GM12865 (cell line): ENCODE measurements at places on chromosomes 7 and 10.

DNA sequence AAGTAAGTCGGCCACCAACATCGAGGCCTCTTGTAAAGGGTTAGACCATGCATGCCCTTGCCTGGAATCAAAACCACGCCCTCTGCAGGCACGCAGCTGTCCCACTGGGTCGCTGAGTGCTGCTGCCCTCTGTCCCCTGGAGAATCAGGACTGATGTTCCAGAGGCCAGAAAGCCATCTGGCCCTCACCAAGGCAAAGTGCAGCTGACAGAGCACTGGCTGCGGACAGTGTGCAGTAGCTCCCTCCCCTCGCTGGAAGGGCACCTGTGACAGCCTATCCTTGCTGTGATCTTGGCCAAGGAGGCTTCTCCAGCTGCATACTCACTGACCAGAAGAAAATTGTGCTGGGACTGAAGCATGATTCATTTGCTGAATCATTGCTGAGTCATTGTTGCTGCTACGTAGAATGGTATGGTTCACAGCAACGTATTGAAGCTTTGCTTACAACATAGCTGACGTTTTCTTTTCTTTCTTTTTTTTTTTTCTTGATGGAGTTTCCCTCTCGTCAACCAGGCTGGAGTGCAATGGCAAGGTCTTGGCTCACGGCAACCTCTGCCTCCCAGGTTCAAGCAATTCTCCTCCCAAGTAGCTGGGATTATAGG lies 30.4 kb downstream of the DDC start:
- DNase-seq, result no peak

DNA sequence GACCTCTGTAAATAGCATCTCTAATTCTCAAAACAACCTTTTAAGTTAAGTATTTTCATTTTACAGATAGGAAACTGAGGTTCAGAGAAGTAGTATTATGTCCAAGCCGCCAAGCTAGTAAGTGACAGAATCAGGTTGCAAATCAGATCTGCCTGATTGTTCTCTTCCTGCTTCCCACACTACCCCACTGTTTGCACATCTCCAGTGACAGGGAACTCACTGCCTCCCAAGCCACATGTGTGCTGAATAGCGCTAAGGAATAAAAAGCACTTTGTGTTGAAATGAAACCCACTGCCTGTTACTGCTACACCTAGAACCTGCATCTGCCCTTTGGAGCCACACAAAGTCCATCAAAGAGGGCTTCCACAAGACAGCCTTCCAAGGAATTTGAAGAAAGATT lies 45.1 kb upstream of the WDR11 start:
- no peak for DNase-seq

GRCh38 chr10:112360308-112361270 lies 13.3 kb upstream of the ACSL5 start:
- DNase-seq, result no peak

DNA sequence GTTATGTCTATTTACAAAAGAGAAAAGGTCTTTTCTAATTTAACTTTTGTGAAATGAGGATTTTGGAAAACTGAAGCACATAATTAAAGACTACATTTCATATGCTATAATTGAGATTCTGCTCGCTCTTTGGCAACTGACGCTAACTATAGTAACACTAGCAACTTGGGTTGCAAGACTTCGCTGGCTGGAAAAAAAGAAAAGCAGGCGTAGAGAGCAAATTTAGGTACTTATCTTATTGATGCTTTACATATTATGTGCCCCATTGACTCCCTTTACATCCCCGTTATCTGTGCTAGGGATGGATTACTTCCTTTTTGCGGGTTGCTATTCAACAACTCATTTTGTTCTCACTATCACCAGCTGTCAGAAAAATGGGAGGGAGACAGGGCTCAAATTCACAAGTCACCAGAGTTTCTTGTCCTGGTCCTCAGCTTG lies 10.5 kb downstream of the SEMA3C start:
- DNase-seq, result no peak

GRCh38 chr7:130838738-130839137 lies 104.7 kb upstream of the KLF14 start:
- DNase-seq, result peak; percentile 67

DNA sequence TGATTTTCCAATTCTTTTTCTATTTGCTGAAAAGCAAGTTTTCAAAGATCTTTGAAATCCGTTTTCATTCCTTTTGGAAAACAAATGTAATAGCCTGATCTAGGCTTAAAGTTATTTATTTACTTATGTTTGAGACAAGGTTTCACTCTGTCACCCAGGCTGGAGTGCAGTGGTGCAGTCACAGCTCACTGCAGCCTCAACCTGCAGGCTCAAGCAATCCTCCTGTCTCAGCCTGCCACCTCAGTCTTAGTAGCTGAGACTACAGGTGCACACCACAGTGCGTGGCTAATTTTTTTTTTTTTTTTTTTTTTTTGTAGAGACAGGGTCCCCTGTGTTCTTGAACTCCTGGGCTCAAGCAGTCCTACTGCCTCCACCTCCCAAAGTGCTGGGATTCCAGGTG lies 4.6 kb downstream of the ST7 start:
- peak; percentile 66 for DNase-seq

DNA sequence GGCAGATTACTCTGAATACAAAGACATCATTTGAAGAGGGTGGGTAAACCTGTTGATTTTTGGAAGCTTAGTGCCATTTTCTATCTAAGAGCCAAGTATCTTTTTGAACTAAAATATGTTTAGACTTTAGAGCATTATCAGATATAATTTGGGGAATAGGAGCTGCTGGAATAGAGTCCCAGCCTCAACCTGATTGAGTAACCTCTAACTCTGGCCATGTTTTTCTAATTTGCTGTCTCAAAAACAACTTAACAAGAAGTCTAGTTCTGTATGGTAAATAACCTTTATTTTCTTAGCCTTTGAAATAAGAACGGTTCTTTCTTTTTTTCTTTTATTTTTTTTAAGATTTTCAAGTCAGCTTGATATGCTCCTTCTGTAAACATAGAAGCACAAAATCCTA lies 224.5 kb downstream of the DYNC1I1 start:
- no peak for DNase-seq

- no peak for DNase-seq
Observed at GRCh38 chr7:148402159-148402558, 188.4 kb upstream of the C7orf33 start.

- DNase-seq, result no peak
Observed at GRCh38 chr10:74652664-74653063, 173.7 kb upstream of the KAT6B start.

DNA sequence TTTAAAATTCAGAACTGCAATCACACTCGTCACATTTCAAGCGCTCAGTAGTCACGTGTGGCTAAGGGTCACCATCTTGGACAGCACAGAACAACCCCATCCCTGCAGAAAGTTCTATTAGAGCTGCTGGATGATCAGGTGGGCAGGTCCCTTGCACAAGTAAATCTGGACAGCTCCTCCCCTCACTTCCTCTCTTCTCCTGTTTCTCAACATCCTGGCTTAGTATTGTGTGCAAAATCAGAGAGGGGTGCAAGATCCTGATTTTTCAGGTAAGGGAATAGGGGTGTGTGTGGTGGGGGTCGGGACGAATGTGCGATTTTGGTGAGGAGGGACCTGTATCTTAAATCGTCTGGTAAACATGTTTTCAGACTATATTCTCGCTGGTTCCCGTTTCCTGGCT lies at the start of gene GIMAP4:
TSS of gene GIMAP4 (plus strand) at position 222 of the 400 bp plus-strand sequence. CDS start 2,512 bp downstream, outside the sequence.
- DNase-seq, result peak; percentile 39

- no peak for DNase-seq
Observed at GRCh38 chr10:19169041-19169440, 120.4 kb downstream of the MALRD1 start.

- no peak for DNase-seq
Observed at GRCh38 chr10:98172073-98172472, 37.6 kb downstream of the R3HCC1L start.

DNA sequence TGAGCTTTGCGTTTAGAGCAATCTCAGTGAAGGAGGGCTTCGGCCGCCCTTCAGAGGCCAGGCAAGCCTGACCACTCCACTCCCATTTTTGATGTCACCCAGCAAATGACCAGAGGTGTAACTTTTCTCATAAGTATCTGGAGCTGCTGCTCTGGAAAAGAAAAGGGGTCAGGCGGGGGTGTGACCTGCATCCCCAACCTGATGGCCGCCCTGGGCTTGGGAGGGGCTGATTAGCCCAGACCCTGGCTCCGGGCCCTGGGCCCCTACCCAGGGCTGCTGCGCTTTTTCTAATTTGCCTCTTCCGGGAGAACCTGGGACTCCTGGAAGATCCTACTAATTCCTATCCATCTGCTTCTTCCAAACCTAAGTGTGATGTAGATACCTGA lies 9.6 kb upstream of the EBF3 start:
- DNase-seq, result no peak

DNA sequence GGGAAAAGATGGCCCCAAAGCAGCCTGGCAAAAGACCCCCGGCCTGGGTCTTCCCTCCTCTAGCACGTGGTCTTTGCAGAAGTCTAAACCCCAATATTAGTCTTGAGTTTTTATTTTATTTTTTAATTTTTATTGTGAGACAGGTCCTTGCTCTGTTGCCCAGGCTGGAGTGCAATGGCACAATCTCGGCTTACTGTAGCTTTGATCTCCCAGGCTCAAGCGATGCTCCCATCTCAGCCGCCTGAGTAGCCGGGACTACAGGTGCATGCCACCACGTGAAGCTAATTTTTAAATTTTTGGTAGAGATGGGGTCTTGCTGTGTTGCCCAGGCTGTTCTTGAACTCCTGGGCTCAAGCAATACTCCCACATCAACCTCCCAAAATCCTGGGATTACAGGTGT lies 40.3 kb upstream of the MXI1 start:
- no peak for DNase-seq

DNA sequence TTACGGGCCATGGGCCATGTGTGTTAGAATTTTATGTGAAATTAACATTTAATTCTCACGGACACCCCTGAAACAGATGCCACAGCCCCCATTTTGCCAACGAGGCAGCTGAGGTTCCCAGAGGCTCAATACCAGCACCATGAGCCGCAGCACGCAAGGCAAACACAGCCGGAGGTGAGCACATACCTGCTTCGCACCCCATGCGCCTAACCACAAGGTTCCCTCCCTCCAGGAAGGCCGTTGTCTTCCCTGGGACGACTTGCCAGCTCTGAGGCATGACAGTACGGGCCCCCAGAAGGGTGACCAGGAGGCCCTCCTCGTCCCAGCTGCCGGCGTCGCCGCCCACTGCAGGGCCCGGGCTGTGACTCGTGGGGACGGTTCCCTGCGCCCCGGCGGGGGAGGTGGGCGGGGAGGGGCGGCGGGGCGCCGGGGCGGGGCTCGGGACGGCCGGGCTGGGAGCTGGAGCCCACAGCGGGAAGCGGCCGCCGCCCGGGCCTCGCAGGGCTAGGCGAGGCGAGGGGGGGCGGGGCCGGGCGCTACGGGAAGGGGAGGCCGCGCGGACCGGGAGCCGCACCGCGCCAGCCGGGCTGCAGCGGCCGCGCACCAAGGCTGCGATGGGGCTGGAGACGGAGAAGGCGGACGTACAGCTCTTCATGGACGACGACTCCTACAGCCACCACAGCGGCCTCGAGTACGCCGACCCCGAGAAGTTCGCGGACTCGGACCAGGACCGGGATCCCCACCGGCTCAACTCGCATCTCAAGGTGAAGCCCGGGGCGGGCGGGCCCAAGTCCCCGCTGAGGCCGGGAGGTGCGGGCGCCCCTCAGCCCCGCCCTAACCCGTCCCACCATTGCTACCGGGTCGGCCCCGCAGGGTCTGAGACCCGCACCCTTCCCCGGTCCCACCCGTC lies at the start of gene CAV2:
TSS of gene CAV2 (plus strand) at position 571 of the 910 bp plus-strand sequence. CDS start at position 615, 44 bp downstream.
- DNase-seq, result peak; percentile 25

GRCh38 chr7:120550494-120551048 lies 277.6 kb downstream of the KCND2 start:
- peak; percentile 38 for DNase-seq

- DNase-seq, result no peak
Observed at GRCh38 chr7:35797311-35797710, 3.5 kb upstream of the SEPTIN7 start.

- peak; percentile 30 for DNase-seq
Observed at GRCh38 chr10:98444314-98445006, 2.3 kb downstream of the HPS1 start.

GRCh38 chr7:917255-918117 lies 37.0 kb downstream of the ADAP1 start:
- no peak for DNase-seq

- DNase-seq, result no peak
Observed at GRCh38 chr10:67816719-67817118, 21.3 kb downstream of the DNAJC12 start.

GRCh38 chr10:80924063-80924952 lies 386.6 kb downstream of the SH2D4B start:
- DNase-seq, result peak; percentile 58

- no peak for DNase-seq
Observed at GRCh38 chr7:13724191-13724976, 265.1 kb downstream of the ETV1 start.

- DNase-seq, result no peak
Observed at GRCh38 chr10:15316871-15317464, 54.1 kb downstream of the FAM171A1 start.

- no peak for DNase-seq
Observed at GRCh38 chr10:72062382-72062781, 26.0 kb downstream of the SPOCK2 start.

GRCh38 chr10:51357170-51357569 lies 282.9 kb downstream of the PRKG1 start:
- no peak for DNase-seq

GRCh38 chr10:76082956-76083355 lies 651.5 kb downstream of the LRMDA start:
- DNase-seq, result no peak

- no peak for DNase-seq
Observed at GRCh38 chr10:129958148-129958628, 5.9 kb downstream of the EBF3 start.

- DNase-seq, result peak; percentile 12
Observed at GRCh38 chr7:125316466-125316865, 386.8 kb upstream of the POT1 start.

GRCh38 chr10:86360657-86361056 lies 5.9 kb downstream of the GRID1 start:
- no peak for DNase-seq

DNA sequence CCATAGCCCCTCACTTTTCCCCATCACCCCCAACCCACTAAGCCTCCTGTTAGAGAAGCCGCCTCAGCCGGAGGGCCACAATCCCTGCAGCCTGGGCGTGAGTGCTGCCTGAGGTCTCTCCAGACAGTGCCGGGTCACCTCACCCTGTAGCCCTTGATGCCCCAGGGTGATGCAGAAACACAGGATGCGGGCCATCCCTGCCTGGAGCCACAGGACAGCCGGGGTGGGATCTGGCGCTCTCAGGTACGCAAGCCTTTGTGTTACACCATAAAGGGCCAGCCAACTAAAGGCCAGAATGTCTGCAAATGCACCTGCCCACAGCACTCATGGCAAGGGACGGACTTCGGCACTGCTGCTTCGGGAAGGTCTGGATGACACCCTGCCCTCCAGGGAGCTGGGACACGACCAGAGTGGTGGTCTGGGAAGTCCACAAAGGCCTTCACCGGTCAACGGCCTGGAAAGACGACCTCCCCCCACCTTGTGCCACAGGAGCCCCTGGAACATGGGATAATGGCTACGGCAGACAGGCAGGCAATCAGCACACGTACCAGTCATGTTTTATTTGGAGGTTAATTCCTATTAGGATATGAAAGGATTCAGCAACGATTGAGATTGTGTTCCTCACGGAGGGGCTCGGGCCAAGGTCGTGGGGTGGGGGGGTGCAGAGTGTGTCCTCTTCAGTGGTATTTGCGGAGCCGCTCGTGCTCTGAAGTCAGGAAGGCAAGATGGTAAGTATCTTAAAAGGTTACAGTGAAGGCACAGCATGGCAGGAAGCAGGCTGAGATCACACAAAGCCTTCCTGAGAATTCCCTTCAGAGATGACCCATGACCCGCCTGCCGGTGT lies 8.1 kb downstream of the ATP5MF start:
- no peak for DNase-seq
